ENCODE measurements at places on chromosomes 4 and X.

DNA sequence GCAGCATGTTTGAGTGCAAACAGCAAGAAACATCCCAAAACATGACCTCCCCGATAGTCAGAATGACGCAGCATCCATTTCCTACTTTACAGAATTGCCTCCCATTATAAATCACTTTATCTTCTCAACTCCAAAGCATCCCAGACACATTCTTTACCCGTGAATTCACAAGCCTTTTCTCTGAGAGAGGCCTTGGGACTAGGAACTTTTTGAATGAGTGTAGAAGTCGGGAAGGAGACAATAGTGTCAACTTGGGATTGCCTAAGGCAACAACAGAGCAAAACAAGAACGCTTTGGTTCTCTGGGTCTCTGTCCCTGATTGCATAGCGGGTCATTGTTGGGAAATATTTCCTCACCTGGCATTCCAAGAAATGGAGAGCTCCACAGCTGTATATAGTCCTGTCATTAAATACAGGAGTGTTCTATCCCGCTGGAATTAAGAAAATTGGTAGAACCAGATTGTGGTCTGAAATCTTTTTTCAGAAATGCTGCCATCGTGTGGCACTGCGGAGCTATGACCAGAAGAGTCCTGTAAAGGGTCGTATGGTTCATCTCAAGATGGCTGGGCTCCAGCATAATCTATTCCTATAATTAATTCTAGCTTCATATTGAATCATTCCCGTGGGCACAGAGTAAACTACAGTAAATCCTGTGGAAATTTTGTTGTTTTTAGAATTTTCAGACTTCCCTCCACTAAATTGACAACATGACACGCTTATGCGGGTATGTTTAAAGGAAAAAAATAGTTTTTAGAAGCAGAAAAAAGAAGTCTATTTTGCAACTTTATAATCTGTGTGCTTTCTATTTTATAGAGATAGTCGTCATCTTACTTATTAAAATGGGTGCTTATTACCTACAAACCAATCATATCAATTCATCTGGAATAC lies 2.0 kb upstream of the SPP1 start:
- peak; percentile 66 for DNase-seq

GRCh38 chrX:20352504-20352903 lies 85.8 kb upstream of the RPS6KA3 start:
- DNase-seq, result no peak

- no peak for DNase-seq
These were observed 5.3 kb upstream of the OTC start for GRCh38 chrX:38347136-38347535.

GRCh38 chr4:26574563-26574962 lies 9.3 kb upstream of the TBC1D19 start:
- DNase-seq, result no peak

DNA sequence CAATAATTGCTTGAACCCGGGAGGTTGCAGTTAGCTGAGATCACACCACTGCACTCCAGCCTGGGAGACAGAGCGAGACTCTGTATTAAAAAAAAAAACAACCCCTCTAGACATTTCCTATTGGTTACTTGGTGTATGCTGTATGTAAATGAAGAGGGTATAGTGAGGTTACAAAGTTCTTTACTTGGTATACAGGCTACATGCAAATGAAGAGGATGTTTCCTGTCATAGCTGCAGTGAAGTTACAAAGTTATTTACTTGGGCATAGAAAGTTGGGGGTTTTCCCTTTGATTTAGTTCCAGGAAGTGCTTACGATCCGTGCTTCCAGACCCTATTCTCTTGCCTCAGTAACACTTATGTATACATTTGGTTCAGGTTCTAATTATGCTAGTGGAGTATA lies 38.4 kb upstream of the CLNK start:
- no peak for DNase-seq

DNA sequence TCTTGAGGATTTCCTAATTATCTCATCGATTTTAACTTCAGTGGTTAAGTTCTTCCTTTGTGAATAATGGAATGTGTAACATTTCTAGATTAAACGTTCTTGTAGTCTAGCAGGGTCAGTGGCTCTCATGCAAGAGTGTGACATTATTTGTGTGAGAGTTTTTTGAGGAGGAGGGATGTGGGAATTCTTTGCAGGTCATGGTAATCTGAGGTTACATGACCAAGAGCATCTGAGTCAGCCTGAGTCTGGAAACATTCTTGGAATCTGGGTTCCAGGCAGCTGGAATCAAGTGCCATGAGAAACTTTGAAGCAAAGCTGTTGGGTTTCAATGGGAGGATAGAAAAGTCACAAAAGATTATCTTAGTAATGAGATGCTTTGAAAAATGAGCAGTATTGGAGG lies 49.5 kb downstream of the GK start:
- DNase-seq, result no peak

DNA sequence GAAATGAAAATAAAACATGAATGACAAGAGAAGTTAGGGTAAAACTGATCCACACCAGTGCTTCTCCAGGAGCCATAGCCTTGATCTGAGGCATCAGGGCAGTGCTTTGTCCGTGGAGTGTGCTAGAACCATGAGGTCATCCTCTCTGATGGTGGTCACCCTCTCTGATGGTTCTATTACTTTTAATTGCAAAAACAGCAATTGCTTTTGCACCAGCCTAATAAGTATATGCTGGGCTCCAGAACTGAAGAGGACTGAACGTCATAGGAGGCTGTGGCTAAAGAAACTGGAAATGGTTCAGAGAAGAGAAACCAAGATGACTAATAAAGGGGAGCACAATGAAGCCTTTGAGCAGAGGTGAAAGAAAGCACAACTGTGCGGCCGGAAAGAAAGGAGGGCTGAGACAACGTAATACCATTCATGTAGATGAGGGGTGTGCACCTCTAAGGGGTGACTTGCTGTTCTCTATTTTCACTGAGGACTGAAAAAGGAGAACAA lies 17.0 kb upstream of the TMEM154 start:
- no peak for DNase-seq

DNA sequence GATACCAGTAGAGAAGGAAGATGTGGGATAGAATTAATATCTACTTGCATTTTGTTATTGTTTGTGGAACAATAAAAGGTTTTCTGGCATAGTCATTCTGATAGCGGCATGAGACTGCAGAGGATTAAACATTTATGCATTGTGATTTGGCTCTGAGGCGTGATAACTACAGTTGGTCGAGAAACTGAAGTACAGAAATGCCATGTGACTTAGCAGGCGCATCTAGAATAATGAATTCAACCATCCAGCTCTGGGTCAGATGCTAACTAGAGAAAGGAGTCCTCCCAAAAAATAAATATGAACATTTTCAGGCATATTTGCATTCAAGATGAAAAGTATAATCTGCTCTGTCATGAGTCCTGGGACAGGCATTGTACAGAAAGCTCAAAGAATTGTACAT lies 62.8 kb downstream of the CCSER1 start:
- no peak for DNase-seq

DNA sequence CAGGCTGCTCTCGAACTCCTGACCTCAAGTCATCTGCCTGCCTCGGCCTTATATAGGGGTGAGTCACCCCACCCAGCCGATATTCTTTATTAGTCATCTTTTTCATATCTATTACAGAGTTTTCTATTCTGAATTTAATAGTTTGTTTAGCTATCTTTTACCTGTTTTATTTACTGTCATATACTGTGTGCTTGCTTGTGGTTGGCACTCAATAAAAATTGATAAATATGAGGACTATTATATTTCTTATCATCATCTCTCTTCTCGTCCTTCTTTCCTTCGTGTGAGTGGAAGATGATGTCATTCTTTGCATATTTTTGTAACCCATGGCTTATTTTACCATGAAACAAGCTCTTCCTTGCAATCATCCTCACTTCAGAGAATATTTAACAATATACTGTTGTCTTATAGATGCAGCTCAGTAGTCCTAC lies 265.5 kb downstream of the ARHGAP24 start:
- no peak for DNase-seq

DNA sequence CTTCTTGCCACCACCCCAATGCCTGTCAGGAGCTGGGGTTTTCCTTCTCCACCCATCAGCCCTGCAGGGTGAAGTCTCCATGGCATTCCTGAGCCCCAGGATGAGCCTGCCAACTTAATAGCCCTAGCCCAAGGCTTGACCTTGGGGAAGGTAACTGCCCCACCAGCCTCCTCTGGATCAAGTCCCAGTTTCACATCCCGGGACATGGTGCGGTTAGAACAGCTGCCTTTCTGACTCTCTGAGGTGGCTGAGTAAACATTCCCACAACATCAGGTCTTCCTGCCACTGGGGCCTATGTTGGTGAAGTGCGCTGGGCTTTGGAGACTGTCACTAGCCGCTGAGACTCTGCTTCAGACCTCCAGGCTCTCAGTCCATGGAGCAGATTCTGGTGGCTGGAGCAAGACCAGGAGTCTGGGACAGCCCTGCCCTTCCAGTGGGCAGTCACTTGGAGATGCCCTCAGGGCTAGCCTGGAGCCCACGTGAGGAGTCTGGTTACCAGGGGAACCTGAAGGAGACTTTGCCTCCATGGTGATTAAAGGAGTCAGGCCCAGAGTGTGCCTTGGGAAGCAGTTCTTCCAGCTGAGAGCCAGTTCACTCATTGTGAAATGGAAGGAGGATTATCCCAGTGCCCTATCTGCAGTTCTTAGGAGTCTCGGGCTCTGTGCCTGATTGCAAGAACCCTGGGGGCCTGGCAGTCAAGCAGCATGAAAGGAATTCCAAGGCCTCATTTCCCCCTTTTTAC lies 56.8 kb downstream of the SMIM20 start:
- DNase-seq, result no peak

DNA sequence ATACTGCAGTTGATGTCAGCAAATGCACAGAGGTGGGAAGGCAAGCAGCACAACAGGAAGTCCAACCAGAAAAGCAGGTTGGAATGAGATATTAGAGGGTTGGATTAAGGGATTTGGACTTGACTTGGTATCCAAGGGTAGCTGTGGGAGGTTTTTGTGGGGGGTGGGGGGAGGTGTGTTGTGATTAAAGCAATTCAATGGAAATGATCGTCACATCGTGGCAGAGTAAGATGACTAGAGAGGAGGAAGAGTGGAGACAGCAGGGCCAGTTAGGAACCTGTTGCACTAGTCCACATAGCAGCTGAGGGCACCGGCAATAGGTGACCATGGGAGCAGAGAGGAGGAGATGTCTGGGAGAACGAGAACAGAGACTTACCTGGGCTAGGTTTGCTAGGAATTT lies 2.4 kb downstream of the SLC25A43 start:
- no peak for DNase-seq

DNA sequence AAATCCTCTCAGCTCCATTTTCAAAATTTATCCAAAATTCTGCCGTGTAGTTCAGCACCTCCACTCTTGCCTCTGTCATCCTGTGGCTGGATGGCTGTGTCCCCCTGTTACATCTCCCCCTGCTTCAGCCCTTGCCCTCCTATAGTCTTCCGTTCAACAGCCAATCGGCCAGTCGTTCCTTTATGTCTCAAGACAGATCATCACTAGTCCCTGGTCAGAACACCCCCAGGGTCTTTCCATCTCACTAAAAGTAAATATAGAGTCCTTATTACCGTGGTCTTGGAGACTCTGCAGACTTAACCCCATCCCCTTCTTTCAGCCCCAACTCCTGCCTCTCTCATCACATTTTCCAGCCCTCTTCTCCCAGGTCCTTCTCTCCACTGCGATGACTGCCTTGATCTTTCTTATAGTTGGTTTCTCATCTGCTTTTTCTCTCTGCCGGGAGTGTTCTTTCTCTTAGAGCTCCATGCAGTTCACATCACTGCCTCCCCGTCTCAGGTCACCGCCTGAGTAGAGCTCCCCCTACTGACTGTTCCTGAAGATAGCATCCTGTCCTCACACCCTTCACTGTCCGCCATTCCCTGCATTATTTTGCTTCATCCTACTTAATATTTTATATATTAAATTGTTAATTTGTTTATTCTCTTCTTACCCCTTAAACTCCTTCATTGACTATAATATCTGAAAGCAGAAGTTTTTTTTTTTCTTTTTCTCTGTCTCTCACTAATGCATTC lies 736.9 kb upstream of the MAGEB2 start:
- peak; percentile 47 for DNase-seq

DNA sequence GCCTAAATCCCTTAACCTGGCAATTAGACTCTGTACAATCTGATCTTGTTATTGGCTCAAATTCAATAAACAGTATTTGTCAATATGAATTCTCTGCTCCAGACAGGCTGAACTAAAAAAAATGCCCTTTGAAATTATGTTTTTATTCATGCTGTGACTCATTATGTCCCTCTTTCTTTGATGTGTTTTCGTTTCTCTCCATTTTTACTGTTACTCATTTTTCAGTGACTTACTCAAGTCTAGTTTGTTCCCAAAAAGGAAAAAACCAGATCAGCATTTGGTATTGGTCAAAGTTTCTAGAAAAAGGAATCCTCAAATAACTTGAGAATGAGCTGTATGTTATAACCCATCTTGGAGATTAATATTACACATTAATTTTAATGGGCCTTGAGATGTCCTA lies 40.4 kb downstream of the UNC5C start:
- no peak for DNase-seq

GRCh38 chr4:48739560-48740019 lies 40.5 kb downstream of the FRYL start:
- DNase-seq, result no peak

DNA sequence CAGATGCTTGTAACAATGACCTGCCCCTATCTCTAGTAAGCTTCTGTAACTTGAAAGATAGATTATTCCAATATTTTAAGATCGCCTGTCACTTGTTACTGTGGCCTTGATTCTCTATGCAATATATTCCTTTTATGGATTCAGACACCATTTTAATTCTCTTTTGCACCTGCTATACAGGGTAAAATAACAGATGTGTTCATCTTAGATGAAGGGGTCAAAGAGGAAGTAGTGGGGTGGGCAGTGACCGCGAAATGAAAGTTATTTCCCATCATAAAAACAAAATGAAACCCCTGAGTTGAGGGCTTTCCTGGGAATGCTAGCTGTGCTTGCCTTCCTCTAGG lies 175.9 kb downstream of the TSPAN5 start:
- DNase-seq, result no peak

DNA sequence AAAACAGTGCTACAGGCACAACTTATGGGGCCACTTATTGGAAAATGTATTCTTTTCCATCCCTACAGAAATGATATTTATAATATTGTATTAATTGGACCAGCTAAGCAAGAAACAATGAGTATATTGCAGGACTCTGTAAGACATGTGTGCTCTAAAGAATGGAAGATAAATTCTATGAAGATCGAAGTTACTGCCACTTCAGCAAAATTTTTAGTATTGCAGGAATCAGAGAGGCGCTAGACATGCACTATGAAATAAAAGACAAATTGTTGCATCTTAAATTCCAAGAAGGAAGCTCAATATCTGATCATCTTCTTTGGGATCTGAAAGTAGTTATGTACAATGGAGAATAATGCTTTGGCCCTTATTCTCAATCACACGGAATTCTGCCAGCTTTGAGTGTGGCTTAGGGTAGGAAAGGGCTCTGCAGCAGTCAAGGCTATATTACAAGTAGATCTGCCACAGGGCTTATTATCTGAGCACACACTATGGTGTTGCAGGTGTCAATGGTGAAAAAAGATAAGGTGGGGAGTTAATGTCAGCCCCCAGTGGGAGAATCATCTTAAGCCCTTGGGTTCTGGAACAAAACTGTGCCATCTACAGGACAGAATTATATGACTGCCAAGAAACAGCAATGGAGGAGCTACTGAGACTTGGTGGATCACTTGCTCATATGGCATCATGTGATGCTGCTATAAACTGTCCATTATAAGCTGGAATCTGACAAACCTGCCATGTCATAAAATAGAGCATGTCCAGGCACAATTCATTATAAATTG lies 334.0 kb upstream of the NDST3 start:
- peak; percentile 14 for DNase-seq
